ENCODE measurements at places on chromosomes 2 and 18.

DNA sequence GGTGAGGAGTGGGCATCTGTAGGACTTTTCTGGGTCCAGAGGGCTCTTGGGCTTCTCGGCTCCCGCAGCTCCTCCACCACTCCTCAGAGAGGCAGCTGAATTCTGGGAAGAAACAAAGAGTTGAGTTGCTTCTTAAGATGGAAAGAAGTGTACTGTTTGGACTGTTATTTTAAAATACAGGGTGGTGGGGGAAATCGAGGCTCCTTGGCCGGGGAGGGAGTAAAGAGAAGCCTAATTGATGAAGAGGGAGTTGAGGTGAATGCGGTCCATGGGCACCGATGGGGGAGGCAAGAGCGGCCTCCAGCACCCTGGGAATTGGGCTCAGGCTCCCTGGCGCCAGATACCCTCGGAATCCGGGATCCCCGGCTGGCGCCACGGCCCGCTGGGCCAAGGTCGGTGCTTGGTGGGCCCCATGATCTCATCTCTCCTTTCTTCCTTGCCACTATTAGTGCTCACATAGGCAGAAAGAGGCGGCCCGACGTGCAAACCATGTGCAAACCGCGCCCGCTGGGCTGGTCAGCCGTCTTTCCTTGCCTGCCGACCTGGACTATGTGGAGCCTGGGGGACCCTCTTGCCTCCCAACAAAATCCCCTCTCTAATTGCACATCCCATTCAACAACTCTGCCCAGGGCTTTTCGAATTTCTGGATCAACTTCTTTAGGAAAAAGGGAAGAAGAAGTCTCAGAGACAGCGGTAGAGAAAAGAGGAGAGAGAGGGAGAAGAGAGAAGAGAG, 604 bp upstream of the SIX3 start:
- H3K36me3 ChIP-seq = no peaks in the 10 kb centered on the region
- peak overlapping the region; percentile 51 for H3K4me3 ChIP-seq
- H3K27me3 ChIP-seq = peaks cover 51% of the 10 kb centered on the region
- no peak overlapping the region for H3K27ac ChIP-seq
- H3K4me1 ChIP-seq = peaks cover 86% of the 10 kb centered on the region

GRCh38 chr18:71252351-71252865, 963.6 kb downstream of the SOCS6 start:
- no peak overlapping the region for H3K4me3 ChIP-seq
- H3K4me1 ChIP-seq = no peaks in the 10 kb centered on the region
- no peak overlapping the region for H3K27ac ChIP-seq
- DNase-seq = no peak

GRCh38 chr2:129766374-129766993, 213.0 kb upstream of the RAB6C start:
- peaks cover 3% of the 10 kb centered on the region for H3K27me3 ChIP-seq
- no peak overlapping the region for H3K27ac ChIP-seq
- no peak for DNase-seq
- H3K4me3 ChIP-seq = no peak overlapping the region
- H3K36me3 ChIP-seq = no peaks in the 10 kb centered on the region

GRCh38 chr2:136389809-136390208, 271.9 kb upstream of the CXCR4 start:
- H3K36me3 ChIP-seq = no peaks in the 10 kb centered on the region
- H3K27ac ChIP-seq = no peak overlapping the region
- H3K4me3 ChIP-seq = no peak overlapping the region
- DNase-seq = peak; percentile 45
- no peaks in the 10 kb centered on the region for H3K27me3 ChIP-seq

DNA sequence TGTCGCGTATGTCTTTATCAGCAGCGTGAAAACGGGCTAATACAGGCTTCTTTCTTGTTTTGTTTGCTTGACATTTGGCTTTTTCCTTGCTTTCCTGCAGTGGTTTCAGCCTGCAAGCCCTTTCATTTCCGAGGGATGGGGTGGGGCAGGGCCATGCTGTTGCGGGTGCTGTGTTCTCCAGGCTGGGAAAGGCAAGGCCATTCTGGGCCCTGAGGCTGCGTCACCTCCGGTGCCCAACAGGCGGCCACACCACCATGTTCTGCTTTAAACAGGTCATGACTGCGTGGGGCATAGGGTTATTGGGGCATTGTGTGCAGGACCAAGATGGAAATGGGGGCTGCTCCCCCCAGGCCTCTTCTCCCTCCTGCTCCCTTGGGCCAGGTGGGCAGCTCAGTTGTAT, 38.6 kb upstream of the PLB1 start:
- H3K4me3 ChIP-seq = no peak overlapping the region
- DNase-seq = no peak
- H3K4me1 ChIP-seq = no peaks in the 10 kb centered on the region
- H3K36me3 ChIP-seq = no peaks in the 10 kb centered on the region
- H3K27me3 ChIP-seq = no peaks in the 10 kb centered on the region
- no peak overlapping the region for H3K27ac ChIP-seq

DNA sequence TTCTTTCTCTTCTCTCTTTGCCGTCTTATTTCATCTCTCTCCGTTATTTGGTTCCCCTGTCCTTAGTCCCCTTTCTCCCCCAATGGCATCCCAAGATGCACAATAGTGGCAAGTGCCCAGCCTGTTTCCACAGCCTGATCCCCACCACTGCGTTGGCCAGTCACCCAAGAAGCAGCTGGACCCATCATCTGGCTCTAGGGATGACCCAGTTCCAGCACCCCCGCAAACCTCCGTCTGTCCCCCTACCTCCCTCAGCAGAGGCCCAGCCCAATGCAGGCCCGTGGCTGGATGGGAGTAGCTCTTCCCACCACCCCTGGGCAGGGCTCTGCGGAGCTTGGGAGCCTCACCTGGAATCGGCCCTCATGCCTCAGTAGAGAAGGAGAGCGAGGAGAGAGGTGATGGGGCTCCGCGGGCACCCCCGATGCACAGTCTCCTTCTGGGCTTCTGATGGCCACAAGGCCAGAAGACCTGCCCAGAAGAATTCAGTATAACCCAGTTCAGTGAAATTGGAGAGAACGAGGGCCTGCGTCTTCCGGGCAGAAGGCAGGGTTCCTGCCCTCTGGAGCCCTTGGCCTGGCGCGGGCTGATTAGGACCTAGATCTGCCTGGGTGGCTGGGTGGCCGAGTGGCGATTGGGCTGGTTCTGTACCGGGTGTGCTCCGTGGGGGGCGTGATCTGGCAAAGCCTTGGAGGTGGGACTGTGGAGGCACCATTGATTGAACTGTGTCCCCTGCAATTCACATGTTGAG, 50.9 kb downstream of the RRM2 start:
- no peaks in the 10 kb centered on the region for H3K4me1 ChIP-seq
- H3K27ac ChIP-seq = no peak overlapping the region
- H3K27me3 ChIP-seq = no peaks in the 10 kb centered on the region
- no peaks in the 10 kb centered on the region for H3K36me3 ChIP-seq

- no peaks in the 10 kb centered on the region for H3K27me3 ChIP-seq
- H3K36me3 ChIP-seq = no peaks in the 10 kb centered on the region
- no peak for DNase-seq
- no peak overlapping the region for H3K4me3 ChIP-seq
- no peak overlapping the region for H3K27ac ChIP-seq
These were observed 124.8 kb downstream of the SCG2 start for GRCh38 chr2:223477318-223477717.

DNA sequence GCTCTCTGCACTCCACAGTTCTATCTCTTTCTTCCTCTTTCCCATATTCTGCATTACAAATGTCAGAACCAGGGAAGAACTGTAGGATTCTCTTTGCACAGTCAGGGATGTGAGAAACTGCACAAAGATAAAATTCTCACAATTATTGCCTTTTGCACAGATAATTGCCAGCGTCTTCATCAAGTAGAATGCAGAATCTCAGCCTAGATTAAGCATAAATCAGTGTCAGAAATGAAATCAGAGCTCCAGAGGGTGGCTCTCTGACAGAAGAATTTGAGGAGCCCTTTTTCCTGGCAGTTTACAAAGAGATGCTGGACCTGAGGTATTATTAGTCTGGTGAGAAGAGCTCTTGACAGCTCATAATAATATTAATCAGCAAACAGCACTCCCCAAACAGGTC, 173.1 kb downstream of the PTH2R start:
- DNase-seq = no peak
- H3K4me3 ChIP-seq = no peak overlapping the region
- H3K36me3 ChIP-seq = no peaks in the 10 kb centered on the region

- peak overlapping the region; percentile 68 for H3K27ac ChIP-seq
- DNase-seq = no peak
- peaks cover 12% of the 10 kb centered on the region for H3K27me3 ChIP-seq
- H3K4me3 ChIP-seq = peak overlapping the region; percentile 27
- H3K4me1 ChIP-seq = peaks cover 7% of the 10 kb centered on the region
These were observed 38.0 kb downstream of the CYP1B1 start for GRCh38 chr2:38037757-38038621.

DNA sequence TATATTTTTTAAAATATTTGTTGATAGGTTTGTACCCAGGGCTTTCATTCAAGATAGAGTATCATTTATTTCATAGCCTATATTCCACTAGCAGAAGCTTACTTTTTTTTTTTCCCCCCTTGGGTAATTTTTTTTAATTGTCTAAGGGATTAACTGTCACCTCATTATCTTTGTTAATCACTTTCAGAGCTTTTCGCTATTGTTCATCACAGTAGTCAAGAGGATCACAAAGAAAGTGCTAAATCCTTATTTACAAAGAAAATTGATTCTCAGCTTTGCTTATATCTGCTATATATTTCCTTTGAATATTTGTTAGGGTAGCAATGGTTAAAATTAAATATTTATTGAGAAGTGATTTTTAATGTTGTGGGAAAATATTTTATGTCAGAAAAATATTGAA, 59.0 kb downstream of the CAMKMT start:
- no peak overlapping the region for H3K27ac ChIP-seq
- no peaks in the 10 kb centered on the region for H3K4me1 ChIP-seq
- H3K27me3 ChIP-seq = no peaks in the 10 kb centered on the region
- no peaks in the 10 kb centered on the region for H3K36me3 ChIP-seq

GRCh38 chr18:54257015-54257414, 12.3 kb upstream of the POLI start:
- peaks cover 5% of the 10 kb centered on the region for H3K4me1 ChIP-seq
- no peak overlapping the region for H3K4me3 ChIP-seq
- H3K27ac ChIP-seq = no peak overlapping the region
- DNase-seq = no peak
- no peaks in the 10 kb centered on the region for H3K36me3 ChIP-seq

- no peak overlapping the region for H3K4me3 ChIP-seq
- no peak for DNase-seq
- H3K27ac ChIP-seq = no peak overlapping the region
- no peaks in the 10 kb centered on the region for H3K4me1 ChIP-seq
- no peaks in the 10 kb centered on the region for H3K36me3 ChIP-seq
These were observed 211.6 kb downstream of the MGAT5 start for GRCh38 chr2:134465228-134466105.

GRCh38 chr2:119657466-119658145, 21.4 kb upstream of the TMEM177 start:
- no peaks in the 10 kb centered on the region for H3K27me3 ChIP-seq
- H3K4me1 ChIP-seq = no peaks in the 10 kb centered on the region
- H3K36me3 ChIP-seq = no peaks in the 10 kb centered on the region
- H3K4me3 ChIP-seq = no peak overlapping the region

DNA sequence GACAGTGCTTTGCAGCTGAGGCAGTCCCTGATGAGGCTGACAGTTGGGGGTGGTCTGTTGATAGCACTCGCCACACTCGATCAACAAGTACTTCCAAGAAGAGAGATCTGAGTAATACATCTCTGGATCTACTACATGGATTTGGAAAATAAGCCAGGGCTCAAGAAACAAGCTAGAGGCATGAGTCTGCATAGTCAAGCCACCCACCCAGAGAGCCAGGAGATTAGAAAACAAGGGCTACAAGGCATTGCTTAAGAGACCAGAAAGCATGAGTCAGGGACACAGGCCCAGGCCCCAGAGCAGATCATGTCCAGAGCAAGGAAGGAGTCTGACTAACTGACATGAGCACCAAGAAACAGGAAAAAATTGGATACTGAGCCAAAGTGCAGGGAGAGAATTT, 196.9 kb upstream of the CWC22 start:
- no peaks in the 10 kb centered on the region for H3K27me3 ChIP-seq
- no peak overlapping the region for H3K27ac ChIP-seq
- H3K4me1 ChIP-seq = peaks cover 6% of the 10 kb centered on the region
- DNase-seq = no peak
- no peak overlapping the region for H3K4me3 ChIP-seq

- no peaks in the 10 kb centered on the region for H3K27me3 ChIP-seq
- H3K4me3 ChIP-seq = peak within 1 kb of the TSS; percentile 54
- no peaks in the 10 kb centered on the region for H3K36me3 ChIP-seq
- peak; percentile 93 for DNase-seq
These were observed at the start of gene MREG for GRCh38 chr2:216013080-216013909. MREG (minus strand) TSS chr2:216013551; CDS start chr2:216013327, 224 bp downstream.

- no peak overlapping the region for H3K4me3 ChIP-seq
- no peaks in the 10 kb centered on the region for H3K27me3 ChIP-seq
- no peak for DNase-seq
- H3K4me1 ChIP-seq = no peaks in the 10 kb centered on the region
These were observed 479.2 kb upstream of the PKDCC start for GRCh38 chr2:41568648-41569047.

DNA sequence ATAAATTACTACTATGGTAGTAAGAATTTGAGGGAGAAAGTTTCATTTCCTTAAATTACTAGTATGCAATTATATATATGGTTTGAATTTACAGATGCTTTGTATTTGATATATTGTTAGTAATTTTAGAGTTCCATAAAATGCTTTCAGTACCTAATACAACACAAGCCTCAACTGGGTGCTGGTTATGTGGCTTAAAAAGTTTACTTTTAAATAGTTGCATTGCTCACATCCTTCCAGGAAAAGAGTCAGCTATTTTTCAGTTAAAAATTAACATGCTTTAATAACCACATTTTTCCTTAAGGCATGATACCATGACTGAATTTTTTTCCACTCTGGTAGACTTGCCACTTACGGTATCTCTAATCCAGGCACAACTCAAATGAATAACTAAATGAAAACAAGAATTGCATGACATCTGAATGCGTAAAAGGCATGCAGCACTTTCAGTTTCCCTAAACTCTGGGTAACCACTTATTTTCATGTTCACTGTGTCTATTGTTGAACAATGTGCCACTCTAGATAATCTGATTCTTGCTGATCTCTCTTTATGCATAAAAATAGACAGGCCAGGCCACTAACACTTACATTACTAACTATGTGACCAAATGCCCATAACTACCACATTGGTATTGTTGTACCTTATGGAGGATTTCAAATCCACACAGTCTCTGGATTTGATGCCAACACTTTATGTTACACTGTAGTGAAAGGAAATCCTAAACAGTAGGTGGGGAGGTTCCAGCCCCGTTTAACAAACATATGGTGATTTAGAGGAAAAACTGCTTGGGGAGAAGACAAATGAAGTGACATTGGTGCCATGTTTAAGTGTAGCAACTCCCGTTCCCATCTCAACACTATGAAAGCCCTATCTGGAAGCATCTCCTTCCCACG, 35.5 kb upstream of the SLC35F5 start:
- no peaks in the 10 kb centered on the region for H3K27me3 ChIP-seq
- no peaks in the 10 kb centered on the region for H3K36me3 ChIP-seq
- H3K4me3 ChIP-seq = no peak overlapping the region
- no peak overlapping the region for H3K27ac ChIP-seq

Measured in stomach (tissue), 19 donors.